NCI-H446 treated with DMSO at 0.1 percent for 48 hours (cell line): ENCODE measurements at places on chromosomes 4 and X.

DNA sequence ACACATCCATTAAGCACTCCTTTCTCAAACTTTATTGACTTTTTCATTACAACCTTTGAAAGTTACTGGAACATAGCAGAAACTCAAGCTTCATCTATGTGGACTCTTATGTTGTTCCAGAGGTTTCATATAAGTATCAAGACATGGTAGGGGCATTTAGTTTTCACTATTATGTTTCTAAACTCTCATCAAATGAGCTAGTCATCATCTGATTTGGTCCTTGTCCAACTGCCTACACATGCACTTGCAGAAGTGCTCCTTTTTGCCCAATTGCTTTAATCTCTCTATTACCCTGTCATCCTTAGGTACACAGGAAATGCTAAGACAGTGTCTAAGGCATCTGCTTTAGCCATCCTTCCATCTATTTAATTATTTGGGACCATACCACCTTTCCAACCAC is 42.2 kb upstream of the EPGN start:
- no peak for DNase-seq

- DNase-seq, result no peak
Observed at GRCh38 chrX:139851730-139852129, 81.1 kb downstream of the ATP11C start.

- no peak for DNase-seq
Observed at GRCh38 chr4:170465429-170465828, 375.7 kb upstream of the AADAT start.

- DNase-seq, result no peak
Observed at GRCh38 chr4:87901422-87901992, 68.7 kb downstream of the MEPE start.

DNA sequence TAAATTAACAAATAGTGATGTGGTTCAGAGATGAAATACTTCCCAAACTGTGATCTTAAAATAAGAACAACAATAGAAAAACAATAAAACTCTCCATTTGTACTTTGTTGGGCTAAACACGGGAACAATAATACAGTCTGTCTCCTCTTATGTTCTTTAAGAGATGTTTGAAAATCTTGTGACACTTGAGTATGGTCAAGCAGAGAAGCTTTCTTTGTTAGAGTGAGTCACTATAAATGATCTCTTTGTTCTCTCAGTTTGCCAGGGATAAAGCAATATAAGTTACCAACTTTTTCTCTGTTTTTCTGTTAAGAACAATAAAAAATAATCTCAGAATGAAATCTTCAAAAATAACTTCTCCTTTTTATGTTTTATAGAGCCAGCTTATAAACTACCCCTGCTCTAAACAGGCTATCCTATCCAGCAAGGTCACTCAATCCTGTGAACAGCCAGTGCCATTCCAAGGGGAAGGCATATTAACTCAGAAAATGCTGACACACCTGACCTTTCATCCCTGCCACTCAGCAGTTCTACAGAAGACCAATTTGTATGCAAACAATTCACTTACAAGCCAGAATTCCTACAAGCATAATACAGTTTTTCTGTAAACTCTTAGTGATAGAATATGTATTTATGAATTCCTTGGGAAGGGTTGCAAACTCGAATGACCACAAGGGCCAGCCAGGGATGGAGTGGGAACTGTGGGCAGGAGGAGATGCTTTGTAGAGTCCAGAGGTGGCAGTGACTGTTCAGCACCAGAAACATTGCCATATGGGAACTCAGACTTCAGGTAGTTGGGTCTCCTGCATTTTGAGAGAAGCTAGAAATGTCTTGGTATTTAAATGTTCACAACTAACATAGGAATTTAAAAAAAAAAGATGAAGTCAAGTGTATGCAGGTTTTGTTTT is 52.2 kb downstream of the AFM start:
- no peak for DNase-seq

DNA sequence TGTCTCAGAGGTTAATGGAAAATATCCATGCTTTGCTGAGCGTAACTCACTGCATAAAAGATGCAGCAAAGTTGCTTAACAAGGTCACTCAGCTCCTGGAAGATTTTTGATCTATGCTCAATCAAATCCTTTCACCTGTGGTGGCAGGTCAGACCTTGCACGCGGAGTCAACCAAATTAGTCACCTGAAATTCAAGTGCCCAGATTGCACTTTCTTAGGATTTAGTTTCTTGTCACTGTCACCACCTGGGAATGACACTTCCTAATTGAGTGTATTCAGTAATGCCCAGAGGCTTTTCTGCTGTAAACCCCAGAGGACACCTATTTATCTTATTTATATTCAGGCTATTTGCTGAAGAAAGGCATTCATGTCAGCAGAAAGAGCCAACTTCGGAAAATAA is 215.8 kb upstream of the SMIM31 start:
- no peak for DNase-seq

- DNase-seq, result no peak
Observed at GRCh38 chrX:154793084-154793795, 12.0 kb downstream of the MPP1 start.

DNA sequence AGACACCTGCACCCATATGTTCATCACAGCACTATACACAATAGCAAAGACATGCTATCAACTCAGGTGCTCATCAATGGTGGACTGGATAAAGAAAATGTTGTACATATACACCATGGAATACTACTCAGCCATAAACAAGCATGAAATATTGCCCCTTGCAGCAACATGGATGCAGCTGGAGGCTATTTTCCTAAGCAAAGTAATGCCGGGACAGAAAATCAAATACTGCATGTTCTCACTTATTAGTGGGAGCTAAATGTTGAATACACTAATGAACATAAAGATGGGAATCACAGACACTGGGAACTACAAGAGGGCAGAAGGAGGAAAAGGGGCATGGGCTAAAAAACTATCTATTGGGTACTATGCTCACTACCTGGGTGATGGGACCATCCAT is 278.5 kb downstream of the GPC3 start:
- no peak for DNase-seq

DNA sequence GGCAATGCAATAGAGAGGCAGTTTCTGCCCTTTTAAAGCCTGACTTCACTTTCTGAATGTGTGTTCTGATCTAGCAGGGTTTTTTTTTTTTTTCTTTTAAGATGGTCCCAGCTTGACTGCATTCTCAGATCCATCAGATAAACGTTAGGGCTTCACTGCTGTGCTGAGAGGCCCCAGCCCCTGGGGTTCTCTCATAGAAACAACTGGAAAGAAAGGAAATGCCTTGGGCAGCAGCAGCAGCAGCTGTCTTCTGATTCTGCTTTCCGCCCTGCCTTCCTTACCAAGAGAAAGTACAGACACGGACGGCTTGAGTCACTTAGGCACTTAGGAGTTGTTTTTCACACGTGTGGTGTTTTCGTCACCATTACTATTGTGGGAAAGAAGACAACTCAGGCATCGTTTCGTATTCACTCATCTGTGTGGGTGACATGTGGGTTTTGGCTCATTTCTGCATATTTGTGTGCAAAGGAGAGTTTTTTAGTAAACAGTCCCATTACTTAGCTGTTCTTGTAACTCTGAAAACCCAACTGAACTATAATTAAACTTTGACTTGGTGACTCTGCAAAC is 172.0 kb downstream of the PTTG2 start:
- DNase-seq, result no peak

DNA sequence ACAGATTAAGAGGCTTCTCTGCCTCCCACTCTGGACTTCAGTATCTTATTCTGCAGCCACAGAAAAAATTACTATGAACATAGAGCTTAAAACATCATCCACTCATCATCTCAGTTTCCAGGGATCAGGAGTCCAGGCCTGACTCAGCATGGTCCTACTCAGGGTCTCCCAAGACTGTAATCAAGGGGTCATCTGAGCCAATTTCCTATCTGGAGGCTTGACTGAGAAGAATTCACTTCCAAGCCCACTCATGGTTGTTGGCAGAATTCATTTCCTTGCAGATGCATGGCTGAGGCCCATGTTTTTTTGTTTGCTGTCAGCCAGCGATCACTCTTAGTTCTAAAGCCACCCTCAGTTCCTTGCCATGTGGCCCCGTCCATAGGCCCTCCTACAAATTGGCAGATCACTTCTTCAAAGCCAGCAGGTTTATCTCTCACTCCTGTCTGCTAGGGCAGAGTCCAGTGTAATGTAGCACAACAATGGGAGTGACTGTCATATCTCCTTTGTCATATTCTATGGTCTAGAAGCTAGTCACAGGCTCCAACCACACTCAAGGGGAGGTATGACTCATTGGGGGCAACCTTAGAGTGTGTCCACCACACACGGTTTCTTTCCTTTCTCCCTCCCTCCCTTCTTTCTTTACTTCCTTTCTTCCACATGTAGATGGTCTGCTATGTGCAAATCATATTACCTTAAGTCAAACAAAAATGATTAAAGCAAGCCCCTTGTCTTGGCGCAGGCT is 251.6 kb downstream of the QDPR start:
- no peak for DNase-seq

- no peak for DNase-seq
Observed at GRCh38 chr4:6184169-6184568, 16.2 kb downstream of the JAKMIP1 start.

GRCh38 chrX:133639726-133640125 is 224.4 kb upstream of the GPC4 start:
- DNase-seq, result no peak

DNA sequence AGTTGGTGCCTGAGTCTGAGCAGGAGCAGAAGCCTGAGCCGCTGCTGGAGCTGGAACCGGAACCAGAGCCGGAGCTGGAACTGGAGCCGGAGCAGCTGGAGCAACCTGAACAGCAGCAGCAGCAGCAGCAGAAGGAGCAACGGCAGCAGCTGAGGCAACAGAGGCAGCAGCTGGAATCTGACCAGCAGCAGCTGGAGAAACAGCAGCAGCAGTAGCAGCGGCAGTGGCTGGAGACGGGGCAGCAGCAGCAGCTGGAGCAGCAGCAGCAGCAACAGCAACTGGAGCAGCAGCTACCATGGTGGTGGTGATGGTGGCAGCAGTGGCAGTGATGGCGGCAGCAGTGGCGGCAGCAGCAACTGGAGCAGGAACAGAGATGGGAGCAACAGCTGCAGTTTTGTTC is 61.5 kb downstream of the AMOT start:
- no peak for DNase-seq

DNA sequence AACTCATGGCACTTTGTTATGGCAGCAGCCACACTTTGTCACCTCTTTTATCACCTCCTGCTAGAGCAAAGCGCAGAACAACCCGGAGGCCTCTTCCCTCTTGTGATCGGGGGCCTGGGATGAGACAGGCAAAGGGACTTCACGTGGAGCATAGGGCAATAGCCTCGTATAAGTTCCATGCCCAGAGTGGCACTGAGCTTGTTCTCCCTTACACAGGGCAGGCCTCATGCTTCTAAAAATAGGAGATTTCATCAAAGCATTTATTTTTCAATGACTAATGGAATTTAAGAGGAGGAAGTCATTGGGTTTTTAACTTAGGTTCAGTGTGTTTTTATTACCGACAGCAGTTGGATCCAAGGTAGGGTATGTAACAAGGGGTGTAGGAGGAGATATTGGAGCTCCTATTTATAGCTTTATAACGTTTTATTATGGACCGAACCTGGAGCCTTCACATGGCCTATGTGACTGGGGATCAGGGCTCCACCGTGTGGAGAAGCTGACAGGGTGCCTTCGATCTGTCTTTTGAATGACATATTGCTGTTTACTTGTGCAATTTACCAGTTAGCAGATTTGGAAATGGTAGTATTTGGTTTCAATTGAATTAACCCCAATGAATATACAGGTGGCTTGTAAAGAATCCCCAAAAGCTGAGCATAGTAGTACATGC is 93.8 kb downstream of the SLC2A9 start:
- no peak for DNase-seq

DNA sequence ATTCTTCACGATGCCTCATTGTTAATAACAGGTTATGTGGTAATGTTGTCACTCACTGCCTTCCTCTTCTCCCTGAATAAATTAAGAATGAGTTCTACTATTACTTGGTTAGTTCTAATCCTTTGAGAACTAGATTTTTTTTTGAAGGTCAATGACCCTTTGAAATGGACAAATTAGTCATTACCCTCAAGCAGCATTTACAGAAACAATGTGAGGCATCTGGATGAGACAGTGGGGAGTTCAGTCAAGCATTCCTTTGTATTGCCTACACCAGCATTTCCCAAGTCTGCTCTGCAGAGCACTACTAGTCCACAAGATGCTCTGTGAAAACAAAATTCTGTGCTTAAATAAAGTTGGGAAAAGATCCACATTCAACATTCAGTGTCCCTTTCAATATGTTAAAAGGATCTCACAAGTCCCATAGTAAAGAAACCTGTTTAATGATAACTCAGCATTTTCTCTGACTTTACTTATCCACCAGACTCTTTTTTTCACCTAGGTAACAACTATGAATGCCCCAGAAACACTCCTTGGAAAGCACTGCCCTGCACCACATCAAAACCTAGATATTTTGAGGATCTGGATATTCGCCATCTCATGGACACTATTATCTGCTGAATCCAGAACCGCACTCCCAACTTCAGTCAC is 60.6 kb downstream of the CHRDL1 start:
- DNase-seq, result no peak

- DNase-seq, result no peak
Observed at GRCh38 chr4:122170775-122171174, 18.6 kb downstream of the BLTP1 start.

DNA sequence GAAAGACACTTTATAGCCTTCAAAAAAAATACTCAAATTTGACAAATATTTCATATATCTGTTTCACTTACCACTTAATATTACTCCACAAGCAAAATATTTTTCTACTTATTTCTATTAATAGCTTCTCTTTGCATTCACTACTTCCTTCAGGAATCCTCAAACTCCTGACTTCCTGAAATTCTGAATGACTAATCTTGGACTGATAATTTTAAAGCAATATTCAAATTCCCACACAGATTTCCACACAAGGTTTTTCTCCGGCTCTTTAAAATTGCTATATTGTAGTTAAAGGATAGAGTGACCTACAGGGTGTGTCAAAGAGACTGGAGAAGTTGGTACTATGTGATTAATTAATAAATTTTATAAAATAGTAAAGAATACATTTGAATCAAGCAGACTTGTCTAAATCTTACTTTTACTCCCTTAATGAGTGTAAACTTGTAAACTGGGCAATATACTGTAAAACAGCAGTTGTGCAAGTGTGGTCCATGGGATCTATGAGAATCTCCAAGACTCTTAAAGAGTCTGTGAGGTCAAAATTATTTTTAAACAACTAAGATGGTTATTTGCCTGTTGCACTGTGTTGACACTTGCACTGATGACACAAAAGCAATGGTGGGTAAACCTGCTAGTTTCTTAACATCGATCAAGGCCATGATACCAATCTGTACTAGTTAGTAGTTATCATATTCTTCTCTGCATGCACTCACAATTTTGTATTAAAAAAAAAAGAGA is 44.5 kb downstream of the ANKRD17 start:
- DNase-seq, result no peak

DNA sequence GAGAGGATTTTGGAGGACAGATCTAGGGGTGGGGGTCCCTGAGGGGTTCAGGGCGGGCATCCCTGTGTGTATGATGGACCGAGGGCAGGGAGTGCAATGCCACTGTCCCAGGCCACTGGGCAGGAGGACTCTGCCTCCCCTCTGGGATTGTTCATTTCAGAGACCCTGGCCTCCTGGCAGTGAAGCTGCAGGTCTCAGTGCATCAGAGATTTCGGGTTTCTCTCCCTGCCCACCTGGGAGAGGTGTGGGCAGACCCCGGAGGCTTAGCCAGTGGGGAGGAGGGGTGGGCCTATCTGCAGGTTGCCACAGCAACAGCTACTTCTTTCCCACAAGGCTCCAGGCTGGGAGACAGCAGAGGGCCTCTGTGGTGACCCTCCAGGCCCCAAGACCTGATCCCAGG is 80.1 kb upstream of the LRPAP1 start:
- DNase-seq, result no peak
